ENCODE measurements at places on chromosomes 12 and 14.

- DNase-seq, result peak; percentile 77
Observed at GRCh38 chr14:51726166-51726899, 74.6 kb downstream of the FRMD6 start.

- DNase-seq, result no peak
Observed at GRCh38 chr12:108700833-108701541, 30.3 kb downstream of the CORO1C start.

DNA sequence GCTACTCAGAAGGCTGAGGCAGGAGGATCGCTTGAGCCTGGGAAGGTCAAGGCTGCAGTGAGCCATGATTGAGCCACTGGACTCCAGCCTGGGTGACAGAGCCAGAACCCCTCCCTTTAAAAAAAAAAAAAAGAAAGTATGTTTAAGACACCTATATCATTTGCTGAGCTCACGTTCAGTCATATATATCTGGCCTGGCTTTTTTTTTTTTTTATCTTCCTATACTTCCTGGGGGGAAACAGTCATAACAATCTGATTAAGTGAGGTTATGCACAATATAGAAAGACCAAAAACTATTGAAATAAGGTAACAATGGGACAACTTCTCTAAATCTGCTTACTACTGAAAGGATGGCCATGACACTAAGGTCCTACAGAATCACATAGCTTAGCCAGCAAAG, 9.4 kb upstream of the ARID2 start:
- no peak for DNase-seq

- DNase-seq, result no peak
Observed at GRCh38 chr14:57988445-57988844, 122.6 kb upstream of the SLC35F4 start.

- DNase-seq, result peak; percentile 51
Observed at GRCh38 chr12:53070877-53071492, 8.2 kb downstream of the SPRYD3 start.

- peak; percentile 87 for DNase-seq
Observed at GRCh38 chr14:102774391-102775153, 2.7 kb upstream of the TRAF3 start.

GRCh38 chr12:105107494-105108371, at the start of gene WASHC4:
Gene WASHC4 (plus strand): TSS chr12:105107731. CDS start chr12:105107801, 70 bp downstream.
- DNase-seq, result peak; percentile 91

GRCh38 chr12:70240673-70241072, 2.6 kb upstream of the CNOT2 start:
- DNase-seq, result no peak

- DNase-seq, result no peak
Observed at GRCh38 chr12:76920172-76921099, 41.6 kb upstream of the CSRP2 start.

GRCh38 chr14:104224506-104225277, 86.3 kb downstream of the KIF26A start:
- no peak for DNase-seq

DNA sequence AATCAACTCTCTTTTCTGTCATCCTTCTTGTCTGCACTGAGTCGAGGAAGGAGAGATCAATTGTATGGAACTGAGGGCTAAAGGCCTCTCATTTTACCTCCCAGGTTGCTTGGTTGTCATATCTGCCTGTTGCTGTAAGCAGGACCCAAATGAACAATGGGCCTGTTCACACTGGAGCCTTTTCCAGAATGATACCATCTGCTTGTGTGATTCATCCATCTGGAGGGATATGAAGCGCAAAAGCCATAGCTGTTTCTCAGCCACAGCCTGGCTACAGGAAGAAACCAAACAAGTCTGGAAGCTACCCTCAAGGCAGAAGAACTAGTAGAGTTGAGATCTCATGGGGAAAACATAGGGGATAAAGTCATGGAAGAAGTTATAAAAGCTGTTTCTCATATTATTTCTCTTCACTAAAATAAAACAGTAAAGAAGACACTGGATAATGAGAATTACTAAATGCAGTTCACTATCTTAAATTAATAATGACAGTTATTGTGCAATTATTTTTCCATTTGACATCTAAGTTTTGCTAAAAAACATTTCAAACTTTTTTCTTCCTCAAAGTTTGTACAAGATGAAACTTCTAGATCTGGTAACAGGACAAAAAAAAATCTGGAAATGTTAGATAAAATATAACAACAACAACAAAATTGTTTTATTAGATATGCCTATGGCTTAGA, 106.3 kb downstream of the SPTSSA start:
- DNase-seq, result peak; percentile 82

- DNase-seq, result peak; percentile 71
Observed at GRCh38 chr12:10169104-10169503, 2.8 kb downstream of the OLR1 start.

- DNase-seq, result no peak
Observed at GRCh38 chr12:95538656-95539055, 12.6 kb downstream of the USP44 start.

DNA sequence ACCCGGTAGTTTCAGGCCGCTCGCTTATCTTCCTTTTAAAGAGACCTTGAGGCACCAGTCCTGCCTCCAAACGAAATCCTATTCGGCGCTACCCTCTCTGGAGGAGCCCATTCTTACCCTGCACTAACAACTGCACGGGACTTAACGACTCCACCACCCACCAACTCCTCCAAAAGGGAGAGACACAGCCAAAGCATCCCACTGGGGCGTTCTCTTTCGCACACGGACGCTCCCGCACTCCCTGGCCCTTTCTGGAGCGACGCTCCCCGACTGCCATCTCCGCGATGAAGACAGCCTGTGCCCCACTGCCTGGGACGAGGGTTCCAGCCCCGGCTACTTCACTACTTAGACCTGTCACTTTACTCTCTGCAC, 650 bp downstream of the GALC start:
- DNase-seq, result no peak

- no peak for DNase-seq
Observed at GRCh38 chr14:95695913-95696312, 9.7 kb downstream of the TCL1B start.

DNA sequence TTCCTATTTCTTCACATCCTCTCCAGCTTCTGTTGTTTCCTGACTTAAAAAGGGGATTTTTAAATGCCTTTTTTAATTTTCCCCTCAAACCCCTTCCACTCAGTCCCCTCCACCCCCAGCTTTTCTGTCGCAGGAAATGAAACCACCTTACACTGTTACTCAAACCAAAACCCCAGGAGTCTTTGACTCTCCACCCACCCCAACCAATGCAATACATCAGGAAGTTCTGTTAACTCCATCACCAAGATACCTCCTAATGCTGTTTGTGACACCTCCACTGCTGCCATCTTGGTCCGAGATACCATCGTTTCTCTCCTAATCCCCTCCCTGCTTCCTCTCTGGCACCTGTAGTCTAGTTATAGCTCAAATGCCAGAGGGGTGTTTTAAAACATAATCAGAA, 25.4 kb upstream of the CPM start:
- DNase-seq, result no peak

DNA sequence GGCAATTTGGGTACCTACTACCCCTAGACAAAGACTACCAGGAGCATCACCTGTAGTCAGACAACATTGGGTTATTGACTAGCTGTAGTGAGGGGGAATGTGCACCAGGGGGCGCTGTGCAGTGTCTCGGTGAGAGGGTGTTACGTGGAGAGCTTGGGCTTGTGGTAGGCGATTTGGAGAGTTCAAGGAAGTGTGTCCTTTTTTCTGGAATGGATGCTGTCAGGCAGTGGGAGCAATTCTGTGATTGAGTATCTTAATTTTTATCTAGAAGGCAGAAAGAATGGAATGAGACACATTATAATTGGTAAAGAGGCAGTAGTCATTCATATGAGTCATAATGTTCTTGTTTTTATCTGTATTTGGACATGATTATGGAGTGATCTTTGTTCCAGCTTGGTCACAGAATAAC, 187.7 kb downstream of the GALC start:
- DNase-seq, result no peak

GRCh38 chr14:79354336-79354735, 857.0 kb downstream of the DIO2 start:
- peak; percentile 52 for DNase-seq

DNA sequence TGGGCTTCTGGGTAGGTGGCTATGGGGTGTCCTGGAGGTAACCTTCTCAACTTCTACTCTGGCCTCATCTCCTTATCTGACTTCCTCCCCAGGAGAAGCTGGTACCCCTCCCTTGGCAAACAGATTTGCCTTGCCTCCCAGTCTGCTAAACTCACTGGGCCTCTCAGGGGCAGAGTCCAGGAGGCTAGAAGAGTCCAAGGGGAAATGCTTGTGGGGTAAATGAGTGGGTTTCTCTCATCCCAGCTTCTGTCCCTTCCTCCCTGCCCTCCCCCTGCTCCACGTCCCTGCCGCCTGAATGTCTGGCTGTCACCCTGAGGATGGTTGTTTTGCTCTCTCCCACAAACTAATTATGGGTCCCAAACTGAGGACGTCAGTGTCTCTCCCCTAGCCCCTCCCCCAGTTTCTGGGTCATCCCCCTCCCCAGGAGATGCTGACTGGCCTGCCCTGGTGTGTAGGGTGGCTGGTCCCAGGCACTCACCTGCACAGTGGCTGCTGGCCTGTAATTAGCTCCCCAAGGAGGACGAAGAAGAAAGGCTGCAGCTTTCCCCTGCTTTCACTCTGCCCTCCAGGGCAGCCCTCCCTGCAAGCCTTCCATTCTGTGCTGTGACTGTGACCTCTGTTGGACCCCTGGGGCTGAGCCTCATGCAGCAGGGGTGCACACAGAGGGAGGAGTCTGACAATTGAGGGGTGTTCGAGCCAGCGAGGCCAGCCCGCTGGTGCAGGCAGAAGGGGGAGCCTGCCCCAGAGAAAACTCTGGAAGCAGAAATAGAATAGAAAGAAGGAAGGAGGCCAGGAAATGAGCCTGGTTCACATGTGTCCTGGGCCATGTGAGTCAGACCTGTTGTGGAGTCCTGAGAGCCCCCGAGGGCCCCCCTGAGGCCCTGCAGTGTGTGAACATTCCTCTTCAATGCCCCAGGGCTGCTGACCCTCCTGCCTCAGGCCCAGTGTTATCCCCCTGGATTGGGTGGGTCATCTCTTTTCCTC, at the start of gene LRP1-AS:
TSS of gene LRP1-AS (minus strand) at position 659 of the 984 bp plus-strand sequence.
- peak; percentile 77 for DNase-seq

DNA sequence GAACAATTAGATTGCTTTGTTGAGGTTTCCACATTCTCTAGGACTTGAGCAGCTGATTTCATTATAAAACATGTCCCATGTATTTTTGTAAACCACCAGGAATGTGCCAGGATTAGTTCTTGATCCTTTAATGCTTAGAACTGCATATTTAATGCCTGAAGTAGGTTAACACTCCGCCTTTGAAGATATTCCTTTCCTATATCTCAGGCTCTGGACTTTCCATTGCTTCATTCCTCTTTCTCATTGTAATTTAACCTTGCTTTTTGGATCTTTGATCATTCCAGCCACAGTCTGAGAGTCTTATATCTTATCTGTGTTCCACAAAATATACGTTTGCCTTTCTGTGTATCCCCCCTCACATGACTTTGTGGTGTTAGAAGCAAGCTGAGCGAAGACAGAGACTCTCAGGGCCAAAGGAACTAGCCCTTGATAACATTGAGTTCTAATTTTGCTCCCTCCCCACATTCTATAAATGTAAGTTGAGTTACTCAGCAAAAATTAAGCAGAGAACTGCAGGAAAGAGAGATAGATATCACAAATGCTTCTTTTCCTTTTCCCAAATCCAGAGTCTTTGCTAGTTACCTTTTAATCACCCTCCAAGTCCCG, 2.4 kb upstream of the CLEC1B start:
- peak; percentile 71 for DNase-seq

GRCh38 chr12:112664569-112664968, 127.0 kb upstream of the RPH3A start:
- DNase-seq, result peak; percentile 6

DNA sequence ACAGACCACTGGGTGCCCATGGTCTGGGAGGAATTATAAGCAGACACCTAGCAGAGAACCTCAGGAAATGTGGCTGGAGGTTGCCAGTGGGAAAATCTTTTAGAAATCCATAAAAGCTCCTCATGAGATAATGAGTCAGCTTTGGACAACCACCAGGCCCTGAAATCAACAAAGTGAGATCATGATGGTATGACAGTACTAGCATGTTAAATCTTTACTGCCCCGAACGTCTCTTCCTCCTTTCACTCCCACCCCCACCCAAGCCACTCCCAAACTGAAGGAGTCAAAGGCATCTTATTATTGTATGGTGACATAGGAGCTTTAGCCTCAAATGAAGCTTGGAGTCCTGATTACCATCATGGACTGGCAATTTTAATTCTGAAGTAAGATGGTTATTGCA, 240.0 kb downstream of the DIO2 start:
- peak; percentile 53 for DNase-seq

DNA sequence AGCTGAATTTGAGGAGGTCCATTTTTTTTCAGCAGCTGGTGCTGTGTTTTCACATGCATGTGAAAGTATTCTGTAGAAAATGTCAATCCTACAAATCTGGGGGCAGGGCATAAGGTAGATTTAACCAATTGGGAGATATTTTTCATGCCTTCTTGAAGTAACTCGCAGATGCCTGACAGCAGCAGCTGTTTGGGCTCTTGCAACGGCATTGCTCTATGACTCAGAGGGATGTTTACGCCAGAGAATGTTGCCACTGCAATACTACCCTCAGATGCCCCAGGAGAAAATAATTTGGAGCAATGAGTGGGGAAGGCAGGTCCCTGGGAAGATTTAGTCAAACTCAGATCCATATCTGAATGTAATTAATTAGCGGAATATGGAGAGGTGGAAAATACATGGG, 42.5 kb upstream of the MYBPC1 start:
- peak; percentile 90 for DNase-seq

- peak; percentile 41 for DNase-seq
Observed at GRCh38 chr12:79988368-79988767, 53.5 kb upstream of the PPP1R12A start.

- no peak for DNase-seq
Observed at GRCh38 chr12:66119870-66120241, 10.7 kb downstream of the LLPH start.

DNA sequence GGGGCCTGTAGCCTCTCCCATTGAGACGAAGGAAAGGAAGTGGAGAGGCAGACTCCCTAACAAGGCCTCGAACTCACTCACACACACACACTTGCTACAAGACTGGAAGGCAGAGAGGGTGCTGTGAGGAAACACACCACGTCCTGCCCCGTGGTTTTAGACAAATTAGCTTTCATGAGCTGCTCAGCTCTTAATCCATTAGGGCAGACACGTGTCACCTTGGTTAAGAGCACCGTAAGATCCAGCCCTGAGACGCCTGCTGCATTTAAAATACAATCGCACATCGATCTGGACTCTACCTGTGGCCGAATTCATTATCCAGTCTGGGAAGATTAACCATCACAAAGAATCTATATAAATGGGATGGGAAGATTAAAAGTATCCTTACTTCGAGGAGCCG, 72.0 kb downstream of the RIMBP2 start:
- DNase-seq, result no peak

- no peak for DNase-seq
Observed at GRCh38 chr12:15411842-15412241, 89.5 kb downstream of the PTPRO start.

- no peak for DNase-seq
Observed at GRCh38 chr14:100058777-100059437, 6.3 kb upstream of the EVL start.

- no peak for DNase-seq
Observed at GRCh38 chr12:32512910-32513309, 113.6 kb downstream of the FGD4 start.

GRCh38 chr12:88001327-88001726, 27.9 kb downstream of the C12orf50 start:
- DNase-seq, result no peak

GRCh38 chr12:1481906-1482305, 112.5 kb downstream of the FBXL14 start:
- no peak for DNase-seq

GRCh38 chr12:110042264-110042663, 6.1 kb downstream of the C12orf76 start:
- DNase-seq, result no peak

All from iris pigment epithelial cell (primary cell).